ENCODE measurements at places on chromosomes 7 and 10. TPM values are rescaled to one million over a fixed set of nuclear protein-coding genes. Genes with fewer than 3 reads are reported as not detected.

DNA sequence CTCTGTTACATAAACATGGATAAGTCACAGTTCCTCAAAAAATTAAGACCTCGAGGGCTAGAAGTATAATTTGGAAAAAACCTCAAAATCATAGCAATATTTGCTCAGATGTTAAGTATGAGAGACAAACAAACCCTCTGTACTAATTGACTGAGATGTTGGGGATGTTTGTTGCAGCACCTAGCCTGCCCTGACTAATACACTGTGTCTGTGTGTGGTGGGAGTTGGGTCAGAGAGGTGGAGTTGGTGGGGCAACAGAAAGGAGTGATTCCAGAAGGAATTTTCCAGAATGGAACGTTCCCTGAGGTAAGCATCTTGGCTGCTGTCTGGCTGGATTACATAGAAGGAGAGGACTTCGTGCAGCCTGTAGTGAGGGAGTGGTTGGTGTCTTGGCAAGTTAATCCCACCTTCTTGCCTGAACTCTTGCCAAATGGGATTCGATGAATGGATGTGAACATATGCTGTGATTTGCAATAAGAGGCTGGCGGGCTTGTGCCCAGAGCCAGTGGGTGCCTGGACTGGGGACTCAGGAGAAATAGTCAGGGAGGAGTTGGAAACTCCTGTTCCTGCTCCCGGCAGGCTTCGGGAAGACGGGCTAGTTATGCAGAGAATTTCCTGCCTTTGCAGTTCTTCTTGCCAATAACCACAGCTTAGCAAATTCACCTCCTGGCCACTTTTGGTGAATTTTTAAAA, 9.3 kb upstream of the FAM180A start:
- no peak for DNase-seq

DNA sequence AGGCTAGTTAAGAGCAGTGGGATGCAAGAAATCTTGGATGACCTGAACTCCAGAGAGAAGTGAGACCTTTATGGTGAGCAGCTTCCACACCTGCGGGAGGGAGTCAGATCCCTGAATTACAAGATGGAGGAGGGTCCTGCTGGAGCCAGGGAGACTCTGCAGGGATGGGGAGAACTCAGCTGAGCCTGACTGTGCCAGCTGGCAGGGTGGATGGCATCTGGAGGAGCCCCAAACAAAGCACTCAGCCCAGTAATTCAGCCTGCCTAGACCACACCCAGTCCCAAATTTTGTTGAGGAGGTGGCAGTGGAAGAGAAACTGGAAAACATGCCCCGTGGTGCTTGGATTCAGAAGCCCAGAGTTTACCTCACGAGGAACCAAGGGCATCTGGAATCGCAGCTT, 208.2 kb downstream of the WDR11 start:
- no peak for DNase-seq

DNA sequence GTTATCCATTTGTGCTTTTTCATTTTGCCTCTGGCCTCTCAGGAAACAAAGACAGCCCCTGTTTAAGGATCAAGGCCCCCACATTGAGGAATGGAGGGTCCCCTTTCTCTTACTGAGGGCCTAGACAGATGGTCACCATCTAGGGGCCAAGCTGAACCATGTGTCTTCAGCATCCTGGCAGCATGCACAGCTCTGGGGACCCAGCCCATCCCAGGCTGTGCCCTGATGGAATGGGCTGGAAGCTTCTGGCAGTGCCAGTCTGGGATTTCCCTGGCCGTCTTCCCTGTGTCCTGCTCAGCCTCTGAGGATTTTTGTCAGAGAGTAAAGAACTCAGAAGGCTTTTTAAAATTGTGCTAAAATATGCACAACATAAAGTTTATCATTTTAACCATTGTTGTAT, 116.8 kb downstream of the ITIH5 start:
- DNase-seq, result no peak

- no peak for DNase-seq
Observed at GRCh38 chr10:108462005-108462404, 1297.5 kb upstream of the SORCS1 start.

DNA sequence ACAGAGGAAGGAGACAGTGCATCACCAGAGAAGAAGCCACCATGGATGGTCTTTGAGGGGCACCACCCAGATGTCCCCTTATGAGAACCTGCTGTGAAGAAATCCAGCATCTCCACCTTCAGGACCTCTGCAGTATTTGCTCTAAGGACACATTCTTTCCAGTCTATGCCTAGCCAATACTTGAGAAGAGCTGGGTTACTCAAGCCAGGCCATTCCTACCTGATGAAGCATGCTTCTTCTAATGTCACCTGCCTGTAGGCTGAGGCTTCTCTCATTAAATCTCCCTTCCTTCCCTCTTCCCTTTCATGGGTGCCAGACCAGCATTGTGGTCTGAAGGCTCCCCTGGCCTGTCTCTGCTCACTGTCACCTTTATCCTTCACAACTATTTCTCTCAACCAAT, 654.5 kb upstream of the AUTS2 start:
- no peak for DNase-seq

- no peak for DNase-seq
Observed at GRCh38 chr7:123773481-123773880, 24.7 kb upstream of the WASL start.

DNA sequence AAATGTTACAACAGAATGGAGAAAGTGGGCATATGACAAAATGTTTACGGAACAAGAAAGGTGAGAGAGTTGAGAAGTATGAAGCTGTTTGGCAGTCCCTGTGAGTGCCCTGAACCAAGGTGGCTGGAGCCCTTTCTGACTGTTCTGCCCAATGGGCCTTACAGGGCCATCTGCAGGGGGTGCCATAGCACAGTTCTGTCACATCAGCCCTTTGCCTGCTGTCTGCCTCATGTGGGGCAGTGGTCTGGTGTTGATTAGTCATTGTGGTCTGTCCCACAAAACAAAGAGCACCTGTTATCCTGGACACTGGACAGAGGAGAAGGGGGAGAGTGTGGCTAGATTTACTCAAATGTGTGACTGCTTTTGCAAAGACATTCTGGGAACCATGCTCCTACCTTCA, 51.5 kb upstream of the OSBPL3 start:
- no peak for DNase-seq

DNA sequence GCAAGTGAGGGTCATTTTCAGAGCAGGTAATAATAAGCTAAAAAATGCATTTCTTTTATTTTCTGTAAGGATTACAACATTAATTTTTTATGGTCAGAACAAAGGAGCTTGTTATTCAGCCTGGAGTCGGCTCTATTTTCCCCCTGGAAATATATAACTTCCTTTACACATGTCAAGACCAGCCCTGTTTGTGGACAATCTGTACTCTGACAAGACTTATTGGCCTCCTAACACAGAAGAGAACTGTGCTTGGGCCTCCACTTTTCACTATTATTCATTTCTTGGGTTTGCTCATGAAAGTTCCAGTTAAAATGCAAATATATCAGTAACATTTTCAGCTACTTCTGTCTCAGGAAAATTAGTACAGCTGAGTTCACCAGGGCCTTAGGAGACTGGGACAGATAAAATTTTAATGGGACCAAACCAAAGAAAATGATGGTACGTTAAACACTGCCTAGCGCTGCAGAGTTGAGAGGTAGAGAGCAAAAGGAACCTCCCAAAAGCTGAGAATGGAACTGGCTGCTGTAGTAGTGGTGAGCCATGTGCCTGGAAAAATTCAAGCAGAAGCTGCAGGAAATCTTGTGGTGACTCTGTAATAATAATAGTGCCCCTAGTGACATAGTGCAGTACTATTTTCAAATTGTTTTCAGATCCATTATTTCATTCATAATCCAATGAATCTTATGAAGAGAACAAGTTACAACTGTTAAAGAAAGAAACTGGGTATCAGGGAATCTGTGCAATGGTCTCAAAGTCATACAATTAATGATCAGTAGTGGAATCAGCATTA, 227.2 kb upstream of the KIAA1217 start:
- no peak for DNase-seq

DNA sequence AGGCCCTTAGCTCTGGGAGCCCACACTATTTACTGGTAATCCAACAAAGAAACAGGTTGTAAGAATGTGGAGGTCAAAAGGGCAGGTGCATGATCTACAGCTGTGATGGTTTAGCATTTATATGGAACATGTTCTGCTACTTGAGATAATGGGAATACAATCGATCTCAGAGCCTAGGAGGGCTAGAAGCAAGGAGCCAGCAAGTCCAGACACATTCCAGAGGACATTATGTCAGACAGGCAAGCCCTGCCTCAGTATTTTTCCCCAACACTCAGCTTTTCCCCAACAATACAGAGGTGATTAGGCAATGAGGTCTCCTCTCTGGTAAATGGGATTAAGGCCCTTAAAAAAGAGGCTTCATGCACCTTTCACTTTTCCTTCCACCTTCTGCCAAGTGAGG, 21.4 kb upstream of the GNAT3 start:
- DNase-seq, result no peak

DNA sequence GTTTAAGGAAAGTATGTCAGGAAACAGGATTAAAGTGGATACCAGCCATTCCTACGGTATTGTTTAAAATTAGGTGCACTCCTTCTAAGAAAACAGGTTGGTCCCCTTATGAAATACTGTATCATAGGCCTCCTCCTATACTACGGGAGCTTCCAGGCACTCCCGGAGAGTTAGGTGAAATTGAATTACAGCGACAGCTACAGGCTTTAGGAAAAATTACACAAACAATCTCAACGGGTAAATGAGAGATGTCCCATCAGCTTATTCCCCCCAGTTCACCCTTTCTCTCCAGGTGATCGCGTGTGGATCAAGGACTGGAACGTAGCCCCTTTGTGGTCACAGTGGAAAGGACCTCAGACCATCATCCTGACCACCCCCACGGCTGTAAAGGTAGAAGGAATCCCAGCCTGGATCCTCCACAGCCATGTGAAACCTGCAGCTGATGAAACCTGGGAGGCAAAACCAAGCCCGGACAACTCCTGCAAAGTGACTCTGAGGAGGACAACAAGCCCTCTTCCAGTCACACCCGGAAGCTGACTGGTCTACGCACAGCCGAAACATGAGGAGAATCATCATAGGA, 25.1 kb upstream of the GHITM start:
- no peak for DNase-seq

GRCh38 chr7:52473756-52474155, 561.7 kb upstream of the POM121L12 start:
- no peak for DNase-seq

DNA sequence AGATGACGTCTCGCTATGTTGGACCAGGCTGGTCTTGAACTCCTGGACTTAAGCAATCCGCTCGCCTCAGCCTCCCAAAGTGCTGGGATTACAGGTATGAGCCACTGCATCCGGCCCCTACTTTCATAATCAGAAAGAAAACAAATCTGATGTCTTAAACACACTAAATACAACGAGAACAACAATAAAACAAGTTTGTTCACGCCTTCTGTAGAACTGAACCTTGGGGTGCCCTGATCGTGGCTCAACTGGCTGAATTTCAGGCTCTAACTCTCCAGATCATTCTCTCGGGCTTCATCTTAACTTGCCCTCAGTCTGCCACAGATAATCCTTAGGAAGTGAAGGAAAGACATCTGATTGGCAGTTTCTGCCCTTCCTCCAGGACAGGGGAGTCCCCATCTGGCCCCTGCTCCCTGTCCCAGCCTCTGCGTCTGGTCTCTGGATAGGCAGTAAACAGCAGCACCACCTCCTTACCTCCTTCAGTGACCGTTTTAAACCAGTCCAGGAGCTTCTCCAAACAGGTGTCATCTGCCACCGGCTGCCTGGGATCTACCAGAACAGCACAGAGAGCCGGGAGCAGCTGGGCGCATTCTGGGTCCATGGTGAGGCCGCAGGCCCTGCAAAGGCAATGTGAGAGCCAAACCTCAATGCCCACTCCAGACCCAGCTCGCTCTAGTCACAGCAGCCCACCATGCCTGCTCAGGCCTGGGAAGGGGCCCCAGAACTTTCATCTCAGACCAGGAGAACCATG, 1.3 kb downstream of the BRAT1 start:
- DNase-seq, result no peak

- DNase-seq, result no peak
Observed at GRCh38 chr7:523347-524336, 4.0 kb upstream of the PDGFA start.

PDE1C gene
- 12.2 TPM for total RNA-seq

STEAP4 gene
- 105 TPM for total RNA-seq

C10orf105 gene
- 0.34 TPM for total RNA-seq

SCART1 gene
- total RNA-seq, result 5.3 TPM

MRLN gene
- not detected for total RNA-seq

CCDC172 gene
- not detected for total RNA-seq

PLAC9 gene
- 44.2 TPM for total RNA-seq
